DMS 273 treated with DMSO at 0.1 percent for 48 hours (cell line): ENCODE measurements at places on chromosomes 11 and 22.

DNA sequence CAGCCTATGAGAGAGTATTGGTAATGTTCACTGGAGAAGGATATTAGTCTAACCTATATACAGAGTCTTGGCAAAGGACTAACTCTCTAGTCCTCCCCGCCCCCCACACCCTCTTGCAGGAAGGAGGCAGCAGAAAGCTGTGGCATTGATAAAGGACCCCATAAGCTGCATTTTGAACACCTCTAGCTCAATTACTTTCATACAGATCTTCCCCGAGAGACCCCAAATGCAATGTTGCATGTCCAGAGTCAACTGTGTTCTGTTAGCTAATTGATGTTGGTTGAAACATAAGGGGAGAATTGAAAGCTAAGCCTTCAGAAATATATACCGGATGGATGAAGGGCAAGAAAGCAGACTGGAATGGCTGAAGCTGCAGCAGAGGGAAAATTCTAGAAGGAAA lies 2.8 kb downstream of the MAP6 start:
- DNase-seq: no peak

GRCh38 chr11:78801161-78801884 lies 226.7 kb upstream of the NARS2 start:
- DNase-seq: no peak

DNA sequence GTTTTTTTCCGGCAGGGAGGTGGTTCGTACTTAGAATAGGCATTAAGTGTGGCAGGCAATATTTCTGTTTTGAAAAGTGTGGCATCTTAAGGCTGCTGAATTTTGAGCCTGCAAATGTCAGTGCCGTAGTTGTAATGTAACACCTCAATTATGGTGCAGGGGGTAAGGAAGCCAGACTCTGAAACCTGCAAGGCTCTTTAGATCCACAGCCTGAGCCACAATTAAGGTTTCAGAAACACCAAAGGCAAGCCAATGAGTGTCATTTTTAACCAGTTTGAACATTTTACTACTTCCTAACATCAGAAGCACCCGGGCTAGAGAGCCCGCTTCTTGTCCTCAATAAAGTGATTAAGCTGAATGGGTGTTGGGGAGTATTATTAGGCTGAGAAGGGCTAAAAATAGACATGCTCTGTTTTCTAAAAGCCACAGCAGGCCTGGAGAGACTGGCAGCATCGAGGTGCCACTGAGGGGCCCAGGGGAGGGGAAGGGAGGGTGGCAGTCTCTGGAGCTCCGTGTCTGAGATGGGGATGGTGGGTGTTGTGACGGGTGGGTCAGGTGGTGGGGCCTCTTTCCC lies 113.4 kb downstream of the ZBTB16 start:
- no peak for DNase-seq

GRCh38 chr11:9493492-9493891 lies 32.7 kb downstream of the ZNF143 start:
- no peak for DNase-seq

DNA sequence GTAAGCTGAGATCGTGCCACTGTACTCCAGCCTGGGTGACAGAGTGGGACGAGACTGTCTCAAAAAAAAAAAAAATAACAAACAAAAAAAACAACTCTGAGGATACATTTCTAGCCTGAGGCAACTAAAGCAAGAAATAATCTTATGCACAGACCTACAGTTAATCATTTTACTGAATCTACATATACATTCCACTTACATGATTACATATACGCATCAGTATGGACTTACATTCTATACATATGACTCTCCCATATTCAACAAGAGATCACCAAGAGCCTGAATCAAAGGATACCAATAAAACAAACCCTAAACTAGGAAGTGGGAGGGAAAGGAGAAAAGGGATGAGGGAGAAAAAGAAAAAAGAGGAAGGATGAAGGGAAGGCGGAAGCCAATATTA lies 1.1 kb downstream of the ALG8 start:
- no peak for DNase-seq

- DNase-seq: no peak
Measured at GRCh38 chr22:30889996-30890480, 78.5 kb downstream of the MORC2 start.

DNA sequence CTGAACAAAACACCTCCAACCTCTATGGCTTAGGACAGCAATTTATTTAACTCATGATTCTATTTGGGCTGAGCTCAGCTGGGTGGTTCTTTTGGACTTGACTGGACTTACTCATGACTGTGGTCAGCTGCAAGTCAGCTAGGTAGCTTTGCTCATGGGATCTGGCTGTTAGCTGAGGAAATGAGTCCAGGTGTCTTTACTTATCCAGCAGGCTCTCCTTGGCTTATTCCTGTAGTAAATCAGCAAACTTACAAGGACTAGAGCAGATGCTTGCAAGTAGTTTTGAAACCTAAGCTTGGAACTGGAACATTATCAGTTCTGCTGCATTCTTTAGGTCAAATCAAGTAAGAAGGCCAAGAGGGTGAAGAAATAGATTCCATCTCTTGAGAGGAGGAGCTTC lies 8.0 kb upstream of the HIKESHI start:
- DNase-seq: no peak

GRCh38 chr22:21990445-21991303 lies 8.1 kb upstream of the TOP3B start:
- DNase-seq: no peak

DNA sequence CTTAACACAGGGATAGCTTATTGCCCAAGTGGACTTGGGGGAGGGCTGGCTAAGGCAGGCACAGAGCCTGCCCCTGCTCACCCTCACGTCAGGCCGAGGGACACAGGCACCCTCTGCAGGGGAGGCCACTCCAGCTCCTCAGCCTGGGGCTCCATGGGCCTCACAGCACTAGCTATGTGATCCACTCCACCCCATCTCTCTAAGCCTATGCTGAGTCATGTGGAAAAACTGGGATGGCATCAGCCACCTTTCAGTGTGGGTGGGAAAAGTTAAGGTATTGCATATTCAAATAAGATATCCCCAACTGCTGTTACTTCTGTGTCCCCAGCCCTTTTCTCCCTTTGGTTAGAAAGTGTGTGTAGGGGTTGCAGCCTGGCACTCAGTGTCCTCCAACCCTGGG lies 22.3 kb downstream of the RANGAP1 start:
- DNase-seq: no peak

GRCh38 chr11:78886616-78887015 lies 312.0 kb upstream of the NARS2 start:
- no peak for DNase-seq

DNA sequence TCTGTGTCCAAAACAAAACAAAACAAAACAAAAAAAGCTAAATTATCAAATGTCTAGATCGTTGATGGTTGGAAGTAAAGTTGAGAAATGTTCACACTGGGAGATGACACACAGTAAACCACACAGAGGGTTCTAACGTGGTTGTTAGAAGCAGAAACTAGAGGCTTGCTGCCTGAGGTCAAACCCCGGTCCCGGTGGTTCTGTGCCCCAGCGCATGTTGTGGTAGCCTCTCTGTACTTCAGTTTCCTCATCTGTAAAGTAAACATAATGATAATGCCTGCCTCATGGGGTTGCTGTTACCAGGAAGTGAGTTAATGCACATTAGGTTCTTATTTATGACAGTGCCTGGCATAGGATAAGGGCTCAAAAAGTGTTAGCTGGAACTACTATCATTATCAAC lies 33.4 kb downstream of the PPARA start:
- DNase-seq: no peak

DNA sequence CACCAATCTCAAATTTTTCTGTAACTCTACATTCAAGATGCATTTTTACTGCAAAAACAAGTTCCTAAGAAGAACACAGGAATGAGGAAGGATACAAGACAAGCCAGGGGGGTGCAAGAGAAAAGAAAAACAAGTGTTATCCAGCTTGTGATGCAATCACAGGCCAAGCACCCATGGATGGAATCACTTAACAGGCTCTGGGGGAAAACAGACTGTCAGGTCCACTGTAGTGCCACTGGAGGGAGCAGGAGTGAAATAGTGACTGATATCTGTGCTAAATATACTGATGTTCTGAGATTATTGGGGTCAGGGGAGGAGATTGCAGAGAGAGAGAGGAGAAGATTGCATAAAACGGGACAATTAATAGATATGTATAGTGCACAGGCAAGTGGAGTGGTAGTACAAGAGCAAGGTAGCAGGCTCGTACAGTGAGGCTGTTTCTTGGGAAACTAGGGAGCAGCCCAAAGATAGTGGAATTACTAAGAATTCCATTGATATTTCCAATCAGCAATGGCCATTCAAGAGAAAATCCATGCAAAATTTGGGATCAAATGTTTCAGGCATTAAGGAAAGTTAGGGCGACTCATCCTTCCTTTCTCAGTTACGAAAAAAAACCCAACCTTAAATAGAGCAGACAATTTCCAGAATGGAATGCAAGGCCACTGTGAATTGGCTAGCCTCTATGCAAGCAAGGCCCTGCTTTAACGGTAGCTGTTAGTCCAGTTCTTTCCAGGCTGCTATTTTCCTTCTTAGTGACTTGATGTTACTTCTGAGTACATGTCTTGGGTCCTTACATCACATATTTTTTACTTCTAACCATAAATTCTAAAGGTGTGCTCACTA lies 52.2 kb upstream of the CEP126 start:
- no peak for DNase-seq

DNA sequence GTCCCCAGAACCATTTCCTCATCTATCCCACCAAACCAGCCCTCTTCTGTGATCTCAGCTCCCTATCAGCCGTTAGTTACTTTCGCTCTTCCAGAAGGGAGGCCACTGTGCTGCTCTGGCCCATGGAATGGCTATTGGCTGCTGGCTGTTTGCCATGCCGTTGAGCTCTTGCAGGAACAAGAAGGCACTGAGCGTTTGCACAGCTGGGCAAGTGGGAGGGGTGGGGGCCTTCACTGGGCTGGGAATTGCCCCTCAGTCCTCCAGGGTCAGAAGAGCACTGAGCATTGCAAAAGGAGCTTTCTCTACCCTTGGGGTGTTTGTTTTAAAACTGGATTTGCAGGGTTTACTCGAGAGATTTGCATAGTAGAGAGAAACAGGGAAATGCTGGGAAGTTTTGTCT lies 129.0 kb upstream of the PARVA start:
- DNase-seq: no peak

GRCh38 chr11:20026629-20027555 lies 133.4 kb downstream of the DBX1 start:
- DNase-seq: no peak

DNA sequence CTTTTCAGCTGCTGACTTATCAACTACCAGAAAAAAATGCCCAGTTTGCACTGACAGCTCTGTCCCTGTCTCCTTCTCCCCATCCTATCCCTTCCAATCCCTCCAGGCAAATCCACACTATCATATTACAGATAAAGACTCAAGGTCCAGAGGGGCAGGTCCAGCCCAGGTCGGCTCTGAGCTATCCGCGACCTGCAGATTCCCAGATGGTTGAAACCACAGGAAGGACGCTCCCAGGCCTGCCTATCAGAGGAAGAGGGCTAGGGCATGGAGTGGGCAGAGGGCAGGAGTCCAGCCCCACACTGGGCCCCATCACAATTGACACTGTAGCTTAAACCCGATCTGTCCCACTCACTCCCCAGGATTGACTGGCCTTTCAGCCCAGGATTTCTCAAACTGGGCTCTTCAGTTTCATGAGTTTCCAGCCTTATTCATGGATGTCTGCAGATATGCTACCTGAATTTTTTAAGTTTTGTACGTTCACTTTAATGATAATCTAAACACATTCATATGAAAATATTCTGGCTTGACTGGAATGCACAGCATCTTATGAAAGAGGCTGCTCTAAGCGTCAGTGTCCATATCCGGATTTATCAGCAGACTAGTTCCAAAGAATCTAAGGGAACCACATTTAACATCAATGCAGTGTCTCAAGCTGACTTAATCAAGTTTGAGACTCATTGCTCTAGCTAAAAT lies 16.4 kb upstream of the FCHSD2 start:
- DNase-seq: no peak

- DNase-seq: no peak
Measured at GRCh38 chr22:39498368-39498767, 3.7 kb upstream of the MIEF1 start.

- no peak for DNase-seq
Measured at GRCh38 chr11:34149274-34149673, 43.8 kb downstream of the NAT10 start.

DNA sequence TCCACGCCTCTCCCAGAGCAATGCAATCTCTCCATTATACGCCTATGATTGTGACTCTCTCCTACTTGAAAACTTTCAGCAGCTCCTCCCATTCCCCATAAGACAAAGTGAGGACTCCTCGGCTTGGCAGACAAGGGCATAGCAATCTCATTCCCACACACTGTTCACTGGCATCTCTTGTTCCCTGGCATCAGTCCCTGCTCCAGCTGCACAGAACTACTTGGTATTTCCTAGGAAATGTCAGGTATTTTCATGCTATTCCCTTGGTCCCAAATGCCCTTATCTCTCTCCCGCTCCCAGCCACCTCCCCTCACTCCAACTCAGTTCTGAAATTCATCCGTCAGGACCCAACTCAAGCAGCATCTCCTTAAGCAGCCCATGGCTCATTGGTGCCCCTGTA lies 28.4 kb downstream of the TMPRSS5 start:
- no peak for DNase-seq

- no peak for DNase-seq
Measured at GRCh38 chr11:46356924-46357482, 9.7 kb downstream of the DGKZ start.

- DNase-seq: no peak
Measured at GRCh38 chr11:23112987-23113886, 253.0 kb upstream of the CCDC179 start.
